Activated T-cell treated with anti-CD3 and anti-CD28 coated beads for 48 hours (primary cell): ENCODE measurements at places on chromosomes 1 and 21.

DNA sequence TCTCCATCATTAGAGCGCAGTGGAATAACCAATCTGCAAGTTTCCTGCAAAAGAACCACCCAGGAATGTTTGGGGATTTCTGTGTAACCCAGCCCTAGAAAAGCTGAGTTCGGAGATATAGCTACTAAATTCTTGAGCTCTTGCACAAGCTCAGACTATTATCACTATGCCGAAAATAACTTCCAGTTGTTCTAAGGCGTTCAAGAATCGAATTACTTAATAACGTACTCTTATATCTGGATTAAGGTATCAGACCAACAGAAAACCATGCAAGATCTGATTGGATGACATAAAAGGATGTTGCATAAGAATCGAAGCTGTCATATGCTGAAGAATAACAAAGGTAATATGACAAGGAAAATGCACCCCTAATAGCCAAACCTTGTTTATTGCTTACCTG, 7.5 kb upstream of the LAMC2 start:
- no peak for DNase-seq

DNA sequence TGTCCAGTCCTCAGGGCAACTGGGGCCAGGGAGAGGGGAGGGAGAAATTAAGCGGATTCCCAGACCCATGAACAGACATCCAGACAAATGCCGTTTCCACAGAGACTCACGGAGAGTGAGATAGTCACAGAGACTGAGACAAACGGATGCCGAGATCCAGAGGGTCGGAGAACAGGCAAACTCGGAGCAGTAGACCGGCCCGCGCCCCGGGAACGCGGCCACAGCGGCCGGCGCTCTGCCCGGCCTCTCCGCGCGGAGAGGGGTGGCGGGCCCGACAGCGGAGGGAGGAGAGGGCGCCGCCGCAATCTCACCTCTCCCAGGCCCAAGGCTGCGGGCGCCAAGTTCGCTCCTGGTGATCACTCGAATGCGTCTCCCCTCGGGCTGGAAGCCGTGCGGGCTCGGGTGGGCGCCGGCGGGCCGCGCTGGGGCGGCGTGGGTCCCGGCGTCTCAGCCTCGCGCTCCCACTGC, 831 bp upstream of the FOXD2 start:
- DNase-seq, result no peak

GRCh38 chr1:20184481-20184900, 1.4 kb upstream of the UBXN10 start:
- DNase-seq, result no peak

DNA sequence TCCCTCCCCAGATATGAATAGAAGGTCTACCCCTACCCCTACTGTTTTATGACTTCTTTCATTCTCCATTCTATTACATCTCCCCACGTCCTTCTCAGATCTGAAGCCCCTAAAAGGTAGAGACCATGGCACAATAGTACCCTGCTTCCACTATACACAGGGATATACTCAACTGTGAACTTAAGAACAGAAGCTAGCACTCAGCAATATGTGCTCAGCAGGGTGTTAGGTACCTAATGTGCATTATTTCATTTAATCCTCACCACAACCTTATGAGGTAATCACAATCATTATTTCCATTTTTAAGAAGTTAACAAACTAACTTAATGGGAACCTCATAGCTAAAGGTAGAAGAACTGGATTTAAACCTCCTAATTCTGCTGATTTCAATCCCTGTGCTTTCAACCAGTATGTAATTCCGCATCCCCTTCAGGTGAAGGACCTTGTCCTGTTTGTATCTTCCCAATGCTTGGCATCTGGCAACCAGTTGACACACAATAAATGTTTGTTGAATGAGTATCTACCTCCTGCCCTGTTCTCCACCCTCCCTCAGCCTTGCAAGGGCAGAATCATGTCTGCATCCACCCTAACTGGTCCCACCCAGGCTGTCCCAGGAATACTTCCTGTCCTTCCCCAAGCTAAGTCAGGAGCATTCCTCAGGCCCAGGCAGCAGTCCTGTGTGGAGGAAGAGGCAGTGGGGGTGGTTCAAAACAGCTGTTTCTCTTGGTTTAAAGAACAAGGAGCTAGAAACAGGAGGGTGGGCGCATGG, 6.5 kb downstream of the DENND2D start:
- no peak for DNase-seq

DNA sequence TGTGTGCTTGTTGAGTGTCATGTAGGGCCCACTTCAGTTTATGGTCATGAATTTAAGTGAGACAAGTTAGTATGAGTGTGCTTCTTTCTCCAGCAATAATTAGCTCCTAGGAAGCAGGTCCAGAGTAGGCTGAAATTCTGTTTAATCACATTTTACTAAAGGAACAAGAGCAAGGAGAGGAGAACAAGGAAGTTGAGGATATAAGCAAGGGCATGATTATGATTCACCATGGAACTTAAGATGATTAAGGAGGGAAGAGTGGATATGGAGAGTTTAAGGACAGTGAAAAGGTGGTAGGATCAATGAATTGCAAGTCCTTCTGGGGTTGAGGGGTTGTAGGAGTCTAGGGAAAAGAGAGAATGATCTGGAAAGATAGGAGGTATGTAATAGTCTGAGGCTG, 3.1 kb upstream of the DIPK1A start:
- DNase-seq, result no peak

- peak; percentile 38 for DNase-seq
Measured at GRCh38 chr1:172089768-172090510, 248.6 kb downstream of the DNM3 start.

DNA sequence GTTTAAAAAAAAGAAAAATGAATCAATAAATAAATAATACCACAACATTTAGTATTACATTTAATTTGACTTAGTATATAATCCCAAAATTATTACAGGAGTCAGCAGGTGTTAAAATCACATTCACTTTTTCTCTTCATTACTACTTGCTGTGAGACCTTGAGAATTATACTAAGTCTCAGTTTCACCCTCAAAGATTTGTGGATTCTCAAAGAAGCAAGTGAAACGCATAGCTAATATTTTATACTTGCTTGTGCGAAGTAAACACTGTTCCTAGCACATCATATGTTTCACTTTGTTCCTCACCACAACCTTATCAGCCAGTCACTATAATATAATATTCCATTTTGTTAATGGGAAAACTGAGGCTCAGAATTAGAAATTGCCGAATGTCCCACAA, 4.0 kb downstream of the CLCA1 start:
- DNase-seq, result no peak
